ENCODE measurements at places on chromosomes 3 and 15. TPM values are rescaled to one million over a fixed set of nuclear protein-coding genes. Genes with fewer than 3 reads are reported as not detected.

The RNU5B-1 gene
- not detected for total RNA-seq

The ECE2 gene
- not detected for total RNA-seq

The GJD2 gene
- not detected for total RNA-seq

DNA sequence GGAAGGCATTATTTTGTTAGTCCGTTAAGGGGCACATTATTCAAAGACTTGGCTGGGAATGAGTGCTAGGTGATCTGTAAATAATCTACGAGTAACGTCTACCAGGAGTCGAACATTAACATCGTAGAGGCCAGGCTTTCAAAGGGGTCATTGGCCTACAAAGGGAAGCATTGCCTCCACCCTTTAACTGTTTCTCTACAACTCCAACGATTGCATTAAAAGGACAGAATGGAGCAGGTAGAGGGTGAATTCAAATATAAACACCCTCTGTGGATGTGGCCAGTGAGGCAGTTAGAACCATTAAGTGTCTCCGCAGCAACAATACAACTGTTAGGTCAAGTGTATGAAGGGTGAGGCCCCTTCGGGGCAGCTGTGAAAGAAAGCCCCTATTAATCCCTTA, 126.0 kb upstream of the LMOD3 start:
- H3K27ac ChIP-seq: no peak overlapping the region
- no peaks in the 10 kb centered on the region for H3K36me3 ChIP-seq
- DNase-seq: no peak
- H3K4me1 ChIP-seq: no peaks in the 10 kb centered on the region
- no peak overlapping the region for H3K4me3 ChIP-seq

DNA sequence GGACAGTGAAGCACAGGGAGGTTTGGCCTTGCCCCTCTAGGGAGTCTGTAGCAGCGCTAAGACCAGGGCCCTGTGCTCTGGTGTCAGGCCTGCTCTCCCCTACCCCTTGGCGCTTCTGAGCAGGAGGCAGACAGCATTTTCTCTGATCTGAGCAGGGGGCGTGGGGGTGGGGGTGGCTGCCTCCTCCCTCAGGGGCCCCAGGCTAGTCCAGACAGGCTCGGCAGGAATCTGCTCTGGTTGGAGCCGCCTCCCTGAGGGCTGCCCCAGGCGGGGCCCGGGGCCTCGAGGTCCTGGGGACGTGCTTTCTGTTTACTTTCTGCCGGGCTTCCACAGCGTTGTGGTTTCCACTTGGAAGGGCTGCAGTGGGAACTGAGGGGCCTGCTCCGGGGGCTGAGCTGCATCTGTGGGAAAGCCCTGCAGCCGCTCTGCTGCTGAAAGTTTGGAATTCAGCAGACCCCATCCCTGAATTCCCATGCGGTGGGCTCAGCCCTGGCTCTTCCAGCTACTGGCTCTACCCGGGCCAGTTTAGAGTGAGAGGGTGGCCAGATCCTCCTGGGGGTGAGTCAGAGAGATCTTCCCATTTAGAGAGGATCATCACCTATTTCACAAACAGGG, 105.4 kb downstream of the LINGO1 start:
- H3K4me3 ChIP-seq: no peak overlapping the region
- no peak overlapping the region for H3K27ac ChIP-seq
- H3K27me3 ChIP-seq: no peaks in the 10 kb centered on the region
- no peaks in the 10 kb centered on the region for H3K36me3 ChIP-seq
- DNase-seq: no peak

GRCh38 chr3:181687190-181687589, 24.5 kb upstream of the SOX2 start:
- H3K36me3 ChIP-seq: no peaks in the 10 kb centered on the region
- DNase-seq: no peak
- H3K4me3 ChIP-seq: no peak overlapping the region
- H3K4me1 ChIP-seq: no peaks in the 10 kb centered on the region
